ENCODE measurements at places on chromosomes 16 and 17.

- DNase-seq, result no peak
Observed at GRCh38 chr17:69065113-69065512, 4.4 kb upstream of the ABCA9 start.

DNA sequence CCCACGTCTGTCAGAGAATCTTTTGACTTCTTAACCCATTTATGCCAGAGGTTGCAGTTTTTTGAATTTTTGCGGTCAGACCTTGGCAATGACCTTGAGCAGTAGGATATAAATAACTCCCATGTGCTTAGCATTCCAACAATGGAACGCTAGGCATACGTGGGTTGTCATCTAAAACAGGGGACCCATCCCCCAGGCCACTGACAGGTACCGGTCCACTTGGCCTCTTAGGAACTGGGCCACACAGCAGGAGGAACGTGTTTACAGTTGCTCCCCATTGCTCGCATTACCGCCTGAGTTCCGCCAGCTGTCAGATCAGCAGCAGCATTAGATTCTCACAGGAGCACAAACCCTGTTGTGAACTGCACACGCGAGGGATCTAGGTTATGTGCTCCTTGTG lies 76.8 kb upstream of the LGALS9 start:
- no peak for DNase-seq

- DNase-seq, result no peak
Observed at GRCh38 chr16:80123189-80123588, 417.6 kb upstream of the DYNLRB2 start.

DNA sequence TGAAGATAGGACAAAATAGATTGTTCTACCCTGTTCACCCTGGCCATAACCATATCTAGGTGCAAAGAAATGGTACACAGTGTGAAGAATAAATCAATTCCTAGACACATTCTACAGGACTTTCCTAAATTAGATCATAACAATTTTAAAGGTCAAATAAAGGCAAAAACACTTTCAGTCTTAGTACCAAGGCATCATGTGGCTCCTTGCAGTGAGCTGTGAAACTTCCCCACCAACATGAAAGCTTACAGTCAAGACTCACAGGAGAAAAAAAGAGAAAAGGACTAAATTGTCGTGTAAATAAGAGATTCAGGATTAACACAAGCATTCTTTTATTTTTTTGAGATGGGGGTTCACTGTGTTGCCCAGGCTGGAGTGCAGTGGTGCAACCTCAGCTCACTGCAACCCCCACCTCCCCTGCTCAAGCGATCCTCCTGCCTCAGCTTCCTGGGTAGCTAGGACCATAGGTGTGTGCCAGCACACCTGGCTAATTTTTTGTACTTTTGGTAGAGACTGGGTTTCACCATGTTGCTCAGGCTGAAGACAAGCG lies 14.2 kb downstream of the NSMCE1 start:
- DNase-seq, result peak; percentile 59

DNA sequence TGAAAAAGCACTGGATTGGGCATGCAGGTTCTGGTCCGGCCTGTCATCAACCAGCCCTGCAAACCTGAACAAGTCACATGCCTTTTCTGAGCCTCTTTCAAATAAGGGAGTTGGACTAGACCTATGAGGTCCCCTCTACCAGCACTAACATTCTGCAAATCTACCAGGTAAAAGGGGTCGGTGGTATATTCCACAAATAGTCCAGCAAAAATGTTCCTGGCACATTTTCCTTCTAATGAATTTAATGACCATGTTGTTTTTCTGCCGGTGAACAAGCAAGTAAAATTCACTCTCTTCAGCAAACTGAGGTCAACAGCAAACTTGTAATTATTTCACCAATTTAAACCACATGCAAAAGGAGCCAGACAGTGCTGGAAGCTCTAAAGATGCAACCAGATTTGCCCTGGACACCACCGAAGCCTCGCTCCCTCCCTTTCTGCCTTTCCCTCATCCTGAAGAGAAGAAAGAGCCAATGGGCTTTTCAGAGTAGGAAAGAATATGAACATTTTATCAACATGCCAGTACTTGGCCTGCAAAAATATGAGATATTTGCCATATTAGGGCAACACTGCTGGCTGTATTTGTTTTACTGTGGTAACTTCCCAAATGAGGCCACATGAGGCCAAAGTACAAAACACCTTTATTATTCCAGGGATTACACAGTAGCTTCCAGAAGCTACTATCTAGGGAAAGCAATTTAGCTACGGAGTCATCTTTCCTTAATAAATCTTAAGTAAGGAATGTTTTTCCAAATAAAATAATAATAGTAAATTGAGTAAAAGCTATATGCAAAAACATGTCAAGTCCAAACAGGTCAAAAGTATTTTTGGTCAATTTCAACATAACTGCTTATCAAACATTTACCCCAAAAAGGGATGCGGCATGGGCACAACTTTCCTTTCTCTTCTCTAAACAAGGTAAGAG lies 45.0 kb downstream of the USP31 start:
- DNase-seq, result no peak

All from activated CD4-positive, alpha-beta T cell treated with anti-CD3 and anti-CD28 coated beads, Interleukin-2, Interleukin-6, amounts not matched to agents 100 ng/mL and 50 ng/mL, durations not matched to agents 16 hours and 8 hours (primary cell).